ENCODE measurements at places on chromosomes 3 and 15. TPM values are rescaled to one million over a fixed set of nuclear protein-coding genes. Genes with fewer than 3 reads are reported as not detected.

- DNase-seq = no peak
Observed at GRCh38 chr15:69713726-69714559, 261.3 kb downstream of the RPLP1 start.

- no peak for DNase-seq
Observed at GRCh38 chr15:98787194-98787593, 138.9 kb downstream of the IGF1R start.

- DNase-seq = no peak
Observed at GRCh38 chr15:38085931-38086568, 151.6 kb downstream of the TMCO5A start.

GRCh38 chr15:76935620-76936019 lies 4.1 kb downstream of the RCN2 start:
- no peak for DNase-seq

DNA sequence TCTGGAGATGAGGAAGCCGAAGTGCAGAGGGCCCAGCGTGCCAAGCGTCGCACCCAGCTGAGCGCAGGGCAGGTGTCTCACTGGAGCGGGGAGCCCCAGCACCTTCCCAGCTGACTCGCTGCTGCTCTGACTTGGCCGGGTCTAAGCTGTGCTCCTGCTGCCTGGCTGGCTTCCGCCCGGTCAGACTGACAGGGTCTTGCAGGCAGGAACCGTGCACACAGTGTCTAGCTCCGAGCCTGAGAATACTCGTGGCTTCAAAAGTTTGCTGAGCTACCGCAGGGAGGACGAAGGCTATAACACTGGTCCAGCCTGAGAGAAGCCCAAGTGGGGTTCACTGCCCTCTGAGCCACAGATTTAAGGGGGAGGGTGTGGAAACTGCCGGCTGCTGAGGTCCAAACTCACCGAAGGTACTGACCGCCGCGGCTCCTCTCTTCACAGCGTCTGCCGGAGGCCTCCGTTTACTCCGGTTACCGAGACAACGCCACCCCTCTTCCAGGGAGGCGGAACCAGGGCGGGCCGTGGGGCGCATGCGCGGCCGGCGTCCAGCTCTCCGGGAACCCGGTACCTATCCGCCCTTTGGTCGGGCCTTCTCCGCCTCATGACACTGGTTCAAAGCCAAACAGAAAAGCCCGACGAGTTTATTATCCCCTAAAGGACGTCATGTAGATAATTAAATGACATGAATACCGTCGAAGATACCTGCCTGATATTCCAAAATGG lies at the start of gene CFAP44:
Gene CFAP44, minus strand, starts transcription at position 443 of the 720 bp plus-strand sequence. CDS start 7,829 bp downstream, outside the sequence.
- DNase-seq = peak; percentile 69

DNA sequence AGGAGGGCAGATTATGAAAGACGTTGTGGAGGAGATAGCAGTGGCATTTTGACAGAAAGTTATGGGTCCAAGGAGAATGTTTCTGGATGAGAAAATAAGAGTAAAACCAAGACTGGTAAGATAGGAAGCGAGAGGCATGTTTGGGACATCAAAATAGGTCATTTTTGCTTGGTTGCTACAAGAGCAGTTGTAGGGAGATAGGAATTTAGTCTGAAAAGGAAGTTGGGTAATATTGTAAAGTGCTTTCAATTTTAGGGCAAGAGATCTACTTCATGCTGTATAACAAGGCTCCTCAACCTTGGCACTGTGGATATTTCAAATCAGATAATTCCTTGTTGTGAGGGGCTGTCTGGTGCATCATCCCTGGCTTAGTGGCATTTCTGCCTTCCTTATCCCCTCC lies 118.0 kb upstream of the DPH6 start:
- no peak for DNase-seq

DNA sequence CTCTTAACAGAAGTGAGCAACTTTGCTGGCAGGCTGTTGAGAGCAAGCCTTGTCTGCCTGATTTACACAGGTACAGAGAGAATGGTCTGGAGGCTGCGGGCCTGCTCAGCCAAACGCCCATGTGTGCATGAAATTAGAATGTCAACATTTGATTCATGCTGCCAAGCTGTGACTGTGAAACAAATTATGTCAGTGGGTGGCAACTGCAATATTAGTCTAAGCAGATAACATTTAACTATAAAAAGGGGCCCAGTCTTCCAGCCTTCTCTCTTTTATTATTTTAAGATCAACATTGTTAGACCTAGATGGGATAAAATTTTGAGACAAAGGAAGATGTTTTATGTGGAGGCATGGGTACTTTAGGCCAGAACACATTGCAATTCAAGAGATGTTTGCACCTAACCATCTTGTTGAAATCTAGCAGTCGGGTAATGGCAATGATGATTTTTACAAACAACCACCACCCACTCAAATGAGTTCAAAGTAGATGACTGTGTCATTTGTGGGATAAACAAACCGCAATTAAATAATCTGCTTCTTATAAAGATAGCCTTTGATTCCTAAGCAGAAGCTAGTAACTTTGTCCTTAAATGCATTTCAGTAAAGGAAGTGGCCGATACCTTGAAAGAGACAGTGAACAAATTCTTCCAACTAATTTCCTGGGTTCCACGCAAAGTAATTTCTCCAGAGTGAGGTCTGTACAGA lies 70.2 kb downstream of the FOXB1 start:
- no peak for DNase-seq

GRCh38 chr15:77710206-77710605 lies 77.5 kb upstream of the LINGO1 start:
- no peak for DNase-seq

DNA sequence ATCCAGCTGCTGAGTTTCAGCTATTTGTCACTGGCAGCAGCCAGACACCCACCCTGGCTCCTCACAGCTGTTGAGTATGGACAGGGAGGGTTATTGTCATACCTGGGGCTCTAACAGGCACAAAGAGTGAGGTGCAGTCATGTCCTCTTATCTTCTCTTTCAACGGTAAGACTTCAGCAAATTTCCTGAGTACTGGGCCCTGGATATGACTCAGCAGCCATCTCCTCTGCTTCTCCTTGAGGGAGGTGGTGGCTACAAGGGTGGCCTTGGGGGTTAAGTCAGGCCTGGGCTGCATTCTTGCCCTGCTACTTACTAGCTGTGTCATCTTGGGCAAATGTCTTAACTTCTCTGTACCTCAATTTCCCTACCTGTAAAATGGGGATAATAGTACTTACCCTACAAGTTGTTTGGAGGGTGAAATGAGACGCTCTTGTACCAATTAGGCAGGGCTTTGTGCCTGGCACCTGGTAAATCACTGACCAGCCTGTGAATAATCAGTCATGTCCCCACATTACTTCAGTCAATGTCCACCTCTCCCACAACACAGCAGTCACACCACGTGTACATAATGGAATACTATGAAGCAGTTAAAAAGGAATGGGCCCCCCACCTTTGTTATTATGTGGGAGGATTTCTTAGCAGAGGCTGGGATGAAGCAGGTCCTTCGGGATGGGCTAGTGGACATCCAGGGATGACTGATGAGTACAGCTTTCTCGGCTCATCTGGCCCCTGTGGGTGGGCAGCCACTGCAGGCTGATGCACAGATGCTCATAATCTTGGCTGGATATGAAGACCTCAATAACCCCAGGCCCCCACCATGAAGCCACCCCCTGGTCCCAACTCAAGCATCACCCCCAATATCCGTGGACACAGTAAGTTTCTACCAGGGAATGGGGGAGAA lies 528.8 kb downstream of the SHQ1 start:
- no peak for DNase-seq

DNA sequence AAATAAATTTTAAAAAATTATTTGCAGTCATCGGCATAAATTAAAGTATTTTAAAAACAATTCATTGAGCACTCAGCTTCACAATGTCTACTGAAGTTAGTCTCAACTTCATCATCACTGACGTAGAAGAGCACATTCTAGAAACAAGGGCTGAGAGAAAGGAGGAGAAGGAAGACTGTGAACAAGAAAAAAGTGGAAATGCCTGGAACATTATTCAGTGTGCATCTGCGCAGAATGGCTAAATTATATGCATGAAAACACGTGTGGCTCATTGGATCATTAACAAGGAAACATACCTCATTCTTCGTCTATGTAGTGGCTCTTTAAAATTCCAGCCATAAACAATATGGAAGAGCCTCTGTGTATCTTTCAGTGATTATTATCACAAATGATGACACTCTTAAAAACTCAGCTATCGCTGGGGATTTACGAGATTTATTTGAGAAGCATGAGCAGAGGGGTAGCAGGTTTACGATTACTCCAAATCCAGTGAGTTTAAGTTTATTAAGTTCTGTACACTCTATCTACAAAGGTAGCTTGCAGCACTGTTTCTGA lies 404.2 kb upstream of the CDIN1 start:
- DNase-seq = no peak

- DNase-seq = no peak
Observed at GRCh38 chr3:31349001-31349748, 183.6 kb upstream of the STT3B start.

DNA sequence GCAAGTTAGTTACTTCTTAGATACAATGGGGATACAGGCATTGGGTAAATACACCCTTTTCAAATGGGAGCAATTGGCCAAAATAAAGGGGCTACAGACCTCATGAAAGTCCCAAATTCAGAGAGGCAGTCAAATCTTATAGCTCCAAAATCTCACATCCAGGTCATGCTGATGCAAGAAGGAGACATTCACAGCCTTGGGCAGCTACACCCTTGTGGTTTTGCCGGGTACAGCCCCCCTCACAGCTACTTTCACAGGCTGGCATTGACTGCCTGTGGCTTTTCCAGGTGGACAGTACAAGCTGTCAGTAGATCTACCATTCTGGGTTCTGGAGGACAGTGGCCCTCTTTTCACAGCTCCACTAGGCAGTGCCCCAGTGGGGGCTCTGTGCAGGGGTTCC lies 17.5 kb upstream of the PLSCR1 start:
- DNase-seq = no peak

The TM4SF18 gene
- 31.3 TPM for polyA plus RNA-seq

The LYZL4 gene
- polyA plus RNA-seq = not detected

The FOXB1 gene
- polyA plus RNA-seq = not detected

The SOX2 gene
- 0.30 TPM for polyA plus RNA-seq

The CPLX3 gene
- polyA plus RNA-seq = not detected

The SCAANT1 gene
- polyA plus RNA-seq = not detected

The KBTBD13 gene
- 0.07 TPM for polyA plus RNA-seq

The SEMA3F gene
- polyA plus RNA-seq = 80.1 TPM

The TMOD3 gene
- polyA plus RNA-seq = 54.1 TPM

The DNAH12 gene
- polyA plus RNA-seq = 2.0 TPM

The ZMYND10 gene
- polyA plus RNA-seq = 3.3 TPM

The TIMP4 gene
- 0.88 TPM for polyA plus RNA-seq

The GABRA5 gene
- 0.26 TPM for polyA plus RNA-seq

The CYP8B1 gene
- polyA plus RNA-seq = 0.83 TPM

The ZNF80 gene
- polyA plus RNA-seq = not detected

The COL8A1 gene
- polyA plus RNA-seq = 7.8 TPM

The DPPA2 gene
- polyA plus RNA-seq = 1.4 TPM
